ENCODE measurements at places on chromosomes 1 and 21.

DNA sequence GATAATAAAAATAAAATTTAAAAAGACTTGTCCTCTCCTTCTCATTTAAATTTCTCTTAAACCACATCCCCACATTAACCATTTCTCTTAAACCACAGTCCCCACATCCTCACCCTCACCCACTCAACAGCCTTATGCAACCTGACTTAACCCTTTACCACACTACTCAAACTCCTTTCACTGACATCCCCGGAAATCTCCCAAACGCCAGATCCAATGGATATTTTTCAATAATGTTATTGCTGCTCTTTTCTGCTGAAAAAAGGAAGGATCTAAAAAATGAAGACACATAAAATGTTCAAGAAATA, 54.2 kb upstream of the EEIG2 start:
- no peak for DNase-seq

- DNase-seq: no peak
These were observed 575.5 kb downstream of the PLPP3 start for GRCh38 chr1:56003846-56004245.

- DNase-seq: no peak
These were observed 6.0 kb downstream of the PTTG1IP start for GRCh38 chr21:44867464-44867863.

DNA sequence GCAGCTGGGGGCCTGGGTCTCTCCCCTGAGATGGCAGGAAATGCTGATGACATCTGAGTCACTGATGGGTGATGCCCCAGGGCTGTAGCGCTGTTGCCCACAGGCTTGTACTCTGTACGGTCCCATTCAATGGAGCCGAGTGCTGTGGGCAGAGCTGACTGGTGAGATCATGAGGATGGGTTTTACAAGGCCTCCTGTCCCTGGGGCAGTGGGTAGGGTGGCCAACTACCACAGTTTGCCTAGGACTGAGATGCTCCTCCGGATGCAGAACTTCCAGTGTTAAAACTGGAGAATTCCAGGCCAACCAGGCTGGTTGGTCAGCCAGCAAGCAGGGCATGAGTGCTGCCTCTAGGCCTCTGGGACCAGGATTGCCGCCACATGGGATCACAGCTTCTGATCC, 9.2 kb downstream of the PHLDA3 start:
- DNase-seq: no peak

DNA sequence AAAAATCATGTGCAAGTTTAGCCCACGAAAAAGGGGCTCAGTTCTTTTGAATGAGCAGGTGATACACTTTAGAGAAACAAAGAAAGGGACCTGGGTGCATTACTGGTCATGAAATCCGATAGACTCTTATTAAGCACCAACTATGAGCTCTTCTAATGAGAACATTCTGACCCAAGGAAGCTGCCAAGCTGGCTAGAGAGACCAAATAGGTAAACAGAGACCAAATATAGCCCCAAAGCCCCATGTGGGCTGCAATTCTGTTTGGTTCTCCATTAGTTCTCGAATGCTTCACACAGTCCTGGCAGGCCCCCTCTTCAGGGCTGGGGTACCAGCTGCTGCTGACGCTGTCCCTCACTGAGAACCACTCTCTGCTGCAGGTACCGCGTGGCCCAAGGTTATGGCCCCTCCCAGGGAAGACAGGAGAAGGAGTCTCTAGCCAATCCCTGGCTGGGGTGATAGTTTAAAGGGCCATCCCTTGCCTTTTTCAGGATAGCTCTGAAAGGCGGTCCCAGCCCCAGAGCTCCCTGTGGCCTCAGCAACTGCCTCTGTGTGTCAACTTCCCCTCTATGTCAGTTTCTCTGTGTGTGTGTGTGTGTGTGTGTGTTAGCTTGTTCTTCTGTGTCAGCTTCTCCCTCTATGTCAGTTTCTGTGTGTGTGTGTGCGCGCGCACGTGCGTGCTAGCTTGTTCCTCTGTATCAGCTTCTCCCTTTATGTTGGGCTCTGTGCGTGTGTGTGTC, 7.1 kb upstream of the UBXN10 start:
- DNase-seq: no peak

DNA sequence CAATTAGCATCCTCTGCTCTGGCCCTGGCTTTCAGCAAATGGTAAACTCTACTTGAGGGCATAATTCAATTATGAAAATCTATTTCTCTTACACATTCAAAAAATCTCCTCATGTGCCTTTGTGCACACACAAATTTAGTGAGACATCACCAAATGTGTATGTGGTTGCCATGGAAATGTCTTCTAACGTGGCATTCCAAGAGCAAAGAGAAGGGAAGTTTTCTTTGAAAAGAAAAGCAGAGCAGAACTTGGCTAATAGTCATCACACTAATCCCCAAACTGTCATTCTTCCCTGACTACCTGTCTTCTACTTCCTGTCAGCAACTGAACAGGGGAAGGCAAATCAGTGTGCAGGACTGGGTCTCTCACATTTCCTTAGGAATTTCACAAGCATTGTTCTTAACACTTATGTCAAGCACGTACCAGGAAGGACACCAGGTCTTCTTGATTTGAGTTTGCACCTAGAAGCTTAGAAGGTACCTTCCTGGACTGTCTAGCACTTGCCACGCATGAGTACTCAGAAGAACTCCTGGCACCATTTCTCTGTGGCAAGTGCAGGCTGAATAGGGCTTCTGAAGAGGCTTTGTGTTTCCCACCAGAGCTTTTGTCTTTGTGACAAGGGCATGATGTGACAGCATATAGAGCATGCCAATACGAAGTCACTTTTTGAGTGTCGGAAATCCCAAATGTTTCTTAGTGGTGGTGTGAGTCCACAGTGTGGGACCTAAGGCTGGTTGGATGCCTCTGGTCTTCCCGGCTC, 32.3 kb downstream of the MAN1C1 start:
- no peak for DNase-seq

GRCh38 chr1:201456499-201457309, 12.3 kb downstream of the PHLDA3 start:
- DNase-seq: peak; percentile 98

- no peak for DNase-seq
These were observed 92.2 kb upstream of the TTC39A start for GRCh38 chr1:51422367-51423072.

- no peak for DNase-seq
These were observed 112.0 kb downstream of the PDE4B start for GRCh38 chr1:65904681-65905083.

- DNase-seq: no peak
These were observed 116.5 kb downstream of the SMYD2 start for GRCh38 chr1:214397497-214397896.

GRCh38 chr1:207288315-207288714, 33.2 kb upstream of the CD55 start:
- DNase-seq: no peak

- no peak for DNase-seq
These were observed 2.1 kb downstream of the PLEKHG5 start for GRCh38 chr1:6489383-6489765.

- DNase-seq: no peak
These were observed 360.1 kb downstream of the SMYD3 start for GRCh38 chr1:246146804-246147523.

- no peak for DNase-seq
These were observed 203.9 kb downstream of the TOMM20 start for GRCh38 chr1:234924450-234925355.

GRCh38 chr1:9289711-9290485, 2.8 kb upstream of the SPSB1 start:
- DNase-seq: no peak

GRCh38 chr1:156458181-156458503, 42.4 kb downstream of the MEF2D start:
- no peak for DNase-seq

DNA sequence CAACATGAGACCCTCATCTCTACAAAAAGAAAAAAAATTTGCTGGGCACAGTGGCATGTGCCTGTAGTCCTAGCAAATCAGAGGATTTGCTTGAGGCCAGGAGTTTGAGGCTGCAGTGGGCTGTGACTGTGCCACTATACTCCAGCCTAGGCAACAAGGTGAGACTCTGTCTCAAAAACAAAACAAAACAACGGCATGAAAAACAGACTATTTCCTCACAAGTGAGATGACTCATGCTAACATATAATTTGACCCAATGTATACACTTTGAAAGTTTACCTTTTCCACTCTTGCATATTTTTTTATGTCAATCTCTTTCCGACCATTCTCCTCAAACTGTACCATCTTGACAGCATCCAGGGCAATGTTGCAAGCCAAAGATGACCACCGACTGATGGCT, 17.5 kb downstream of the CCT3 start:
- no peak for DNase-seq

- DNase-seq: no peak
These were observed 558.1 kb downstream of the AGBL4 start for GRCh38 chr1:49465486-49466185.

DNA sequence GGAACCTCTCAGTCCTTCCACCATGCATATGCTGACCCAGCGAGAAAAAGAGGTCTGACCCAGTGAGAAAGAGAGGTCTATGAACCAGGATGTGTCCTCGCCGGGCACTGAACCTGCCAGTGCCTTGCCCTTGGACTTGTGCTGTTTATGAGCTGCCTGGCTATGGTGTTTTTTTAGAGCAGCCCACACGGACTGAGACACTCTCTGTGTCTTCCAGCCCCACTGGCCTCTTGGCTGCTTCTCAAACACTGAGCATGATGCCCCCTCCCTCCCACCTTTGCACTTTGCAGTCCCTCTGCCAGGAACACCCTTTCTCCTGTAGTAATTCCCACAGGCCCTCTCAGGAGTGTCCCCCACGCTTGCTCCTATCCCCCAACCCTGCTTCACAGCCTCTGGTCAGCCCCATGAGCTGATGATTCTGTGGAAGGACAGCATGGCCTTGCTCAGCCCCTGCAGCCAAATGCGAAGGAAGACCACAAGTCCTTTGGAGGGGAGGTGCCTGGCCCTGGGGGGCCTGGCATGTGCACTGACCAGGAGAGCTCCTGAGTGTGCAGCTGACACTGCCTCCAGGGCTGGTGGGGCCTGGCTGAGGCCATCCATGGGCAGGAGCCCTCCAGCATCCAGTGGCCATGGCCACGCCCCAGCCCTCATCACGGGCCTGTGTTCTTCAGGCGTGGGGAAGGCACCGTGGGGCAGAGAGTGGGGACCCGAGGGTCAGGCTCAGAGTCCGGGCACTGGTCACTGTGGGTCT, 23.8 kb downstream of the WNT3A start:
- no peak for DNase-seq

GRCh38 chr1:8685463-8685862, 132.0 kb downstream of the RERE start:
- no peak for DNase-seq

GRCh38 chr1:54356680-54357147, 49.5 kb downstream of the SSBP3 start:
- DNase-seq: no peak

DNA sequence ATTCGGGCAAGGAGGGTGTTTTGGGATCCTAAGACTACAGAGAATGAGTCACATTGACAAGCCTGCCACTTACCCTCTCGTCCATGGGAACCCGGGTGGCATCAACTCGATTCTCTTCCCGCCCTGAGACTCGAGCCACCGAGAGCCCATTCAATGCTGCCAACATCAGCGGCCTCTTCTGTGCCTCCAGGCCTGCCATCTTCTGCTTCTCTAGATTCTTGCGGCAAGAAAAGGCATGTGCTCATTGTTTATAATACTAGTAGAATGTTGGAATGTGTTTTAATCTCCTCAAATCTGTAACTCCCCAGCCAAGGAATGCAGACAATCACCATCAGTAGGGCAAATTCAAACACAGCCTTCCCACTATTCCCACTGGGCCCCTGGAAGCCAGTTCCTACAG, 96.9 kb downstream of the SMYD2 start:
- no peak for DNase-seq

- DNase-seq: peak; percentile 60
These were observed 4.5 kb upstream of the NHLH1 start for GRCh38 chr1:160362168-160362957.

GRCh38 chr1:114024049-114024448, 44.8 kb downstream of the OLFML3 start:
- DNase-seq: no peak

DNA sequence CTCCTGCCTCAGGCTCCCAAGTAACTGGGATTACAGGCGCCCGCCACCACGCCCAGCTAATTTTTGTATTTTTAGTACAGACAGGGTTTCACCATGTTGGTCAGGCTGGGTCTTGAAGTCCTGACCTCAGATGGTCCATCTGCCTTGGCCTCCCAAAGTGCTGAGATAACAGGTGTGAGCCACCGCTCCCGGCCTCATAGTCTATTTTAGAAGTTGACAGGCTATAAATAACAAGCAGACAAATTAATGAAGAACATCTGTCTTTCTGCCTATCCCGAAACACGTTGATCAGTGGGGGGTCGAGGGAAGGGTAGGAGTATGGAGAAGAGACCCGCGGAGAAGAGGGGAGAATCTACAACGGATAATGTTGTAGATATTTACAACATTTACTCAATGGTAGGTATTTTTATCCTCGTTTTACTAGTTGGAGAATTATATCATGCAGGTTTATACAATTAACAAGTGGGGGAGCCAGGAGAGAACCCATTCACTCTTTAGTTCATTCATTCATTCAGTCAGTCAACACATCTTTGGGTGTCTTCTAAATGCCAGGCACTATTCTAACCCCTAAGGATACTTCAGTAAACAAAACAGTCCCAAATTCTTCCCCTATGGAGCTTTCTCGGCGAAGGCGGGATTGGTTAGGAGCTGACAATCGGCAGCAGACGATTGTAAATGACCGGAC, 497 bp upstream of the IFNAR2 start:
- no peak for DNase-seq

DNA sequence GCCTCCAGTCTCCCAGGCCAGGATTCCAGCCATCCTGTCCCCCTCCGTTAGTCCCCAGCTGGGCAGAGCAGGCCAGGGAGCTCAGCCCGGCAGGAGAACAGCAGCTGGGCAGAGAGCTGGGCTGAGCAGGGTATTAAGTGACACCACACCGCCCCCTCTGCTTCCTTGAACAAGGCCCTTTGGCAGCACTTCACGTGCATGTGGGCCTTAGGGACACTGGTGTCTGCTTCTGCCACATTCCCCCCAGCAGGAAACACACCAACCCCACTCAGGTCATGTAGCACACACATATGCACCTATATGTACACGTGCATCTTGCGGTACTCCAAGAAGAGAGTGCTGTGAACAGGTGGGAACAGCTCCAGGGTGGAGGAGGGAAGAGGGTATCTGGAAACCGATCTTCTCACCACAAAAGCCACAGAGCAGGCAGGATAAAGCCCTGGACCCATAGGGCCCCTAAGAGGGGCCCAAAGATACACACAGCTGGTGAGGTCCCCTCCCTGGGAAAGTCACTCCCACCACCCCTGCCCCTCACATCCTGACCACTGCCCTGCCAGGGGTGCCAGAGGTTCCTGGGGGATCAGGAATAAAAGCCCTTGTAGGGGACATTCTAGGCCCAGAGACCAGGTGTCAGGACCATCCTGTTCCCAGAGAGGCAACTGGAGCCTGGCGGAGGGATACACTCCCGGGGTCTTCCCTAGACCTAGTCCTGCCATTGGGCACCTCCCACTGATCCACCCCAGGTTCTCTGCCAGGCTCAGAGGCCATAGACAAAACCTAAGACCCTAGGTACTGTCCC, 4.5 kb downstream of the EPHA2 start:
- DNase-seq: no peak

All from vagina (tissue), 2 donors.